SIG-M5 (cell line): ENCODE measurements at places on chromosomes 11 and 22.

DNA sequence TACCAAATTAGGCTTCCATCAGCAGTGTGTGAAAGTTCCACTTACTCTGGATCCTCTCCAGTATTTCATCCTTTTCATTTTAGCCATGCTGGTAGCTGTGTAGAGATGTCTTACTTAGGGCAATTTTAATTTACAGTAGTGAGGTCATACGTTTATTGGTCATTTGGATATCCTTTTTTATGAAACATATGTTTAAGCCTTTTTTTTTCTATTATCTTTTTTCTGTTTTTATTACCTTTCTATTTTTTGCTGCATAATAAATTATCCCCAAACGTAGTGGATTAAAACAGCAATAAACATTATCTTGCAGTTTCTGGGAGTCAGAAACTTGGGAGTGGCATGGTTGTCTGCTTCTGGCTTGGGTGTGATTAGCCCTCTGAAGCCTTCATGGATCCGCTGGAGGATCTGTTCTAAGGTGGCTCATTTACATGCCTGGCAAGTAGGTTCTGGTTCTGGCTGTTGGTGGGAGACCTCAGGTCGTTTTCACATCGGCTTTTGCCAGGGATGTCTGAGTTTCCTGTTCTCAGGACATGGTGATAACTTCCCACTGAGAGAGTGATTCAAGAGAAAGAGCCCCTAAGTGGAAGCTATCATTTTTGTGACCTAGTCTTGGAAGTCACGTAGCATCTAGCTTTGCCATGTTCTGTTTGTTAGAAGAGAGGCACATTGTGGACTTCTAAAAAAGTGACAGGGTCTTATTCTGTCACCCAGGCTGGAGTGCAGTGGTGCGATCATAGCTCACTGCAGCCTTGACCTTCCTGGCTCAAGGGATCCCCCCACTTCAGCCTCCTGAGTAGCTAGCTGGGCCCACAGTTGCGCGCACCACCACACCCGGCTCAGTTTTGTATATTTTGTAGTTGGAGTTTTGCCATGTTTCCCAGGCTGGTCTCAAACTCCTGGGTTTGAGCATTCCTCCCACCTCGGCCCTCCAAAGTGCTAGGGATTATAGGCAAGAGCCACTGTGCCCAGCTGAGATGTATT lies 38.6 kb downstream of the PPP6R3 start:
- no peak for DNase-seq

- DNase-seq = no peak
Measured at GRCh38 chr11:15568440-15568839, 453.7 kb downstream of the INSC start.

GRCh38 chr22:49046546-49047361 lies 780.9 kb downstream of the BRD1 start:
- no peak for DNase-seq

DNA sequence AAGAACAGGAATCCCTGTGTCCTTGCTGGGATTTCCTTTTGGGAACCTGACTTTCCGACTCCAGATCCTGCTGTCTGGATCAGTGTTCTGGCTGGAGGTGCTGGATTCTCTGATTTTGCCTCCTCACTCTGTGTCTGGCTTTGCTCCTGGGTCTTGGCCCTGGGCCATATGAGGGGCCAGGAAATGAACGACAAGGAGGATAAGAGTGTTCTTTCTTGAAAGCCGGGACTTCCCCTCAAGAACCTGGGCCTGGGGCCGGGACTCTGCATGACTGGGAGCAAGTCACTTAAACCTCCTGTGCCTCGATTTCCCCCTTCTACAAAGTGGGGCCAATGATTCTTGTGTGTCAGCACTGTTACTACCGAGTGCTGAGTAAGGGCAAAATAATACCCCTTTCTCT lies 2.9 kb upstream of the MYO7A start:
- no peak for DNase-seq

GRCh38 chr11:94664346-94664745 lies 97.2 kb downstream of the PIWIL4 start:
- no peak for DNase-seq

DNA sequence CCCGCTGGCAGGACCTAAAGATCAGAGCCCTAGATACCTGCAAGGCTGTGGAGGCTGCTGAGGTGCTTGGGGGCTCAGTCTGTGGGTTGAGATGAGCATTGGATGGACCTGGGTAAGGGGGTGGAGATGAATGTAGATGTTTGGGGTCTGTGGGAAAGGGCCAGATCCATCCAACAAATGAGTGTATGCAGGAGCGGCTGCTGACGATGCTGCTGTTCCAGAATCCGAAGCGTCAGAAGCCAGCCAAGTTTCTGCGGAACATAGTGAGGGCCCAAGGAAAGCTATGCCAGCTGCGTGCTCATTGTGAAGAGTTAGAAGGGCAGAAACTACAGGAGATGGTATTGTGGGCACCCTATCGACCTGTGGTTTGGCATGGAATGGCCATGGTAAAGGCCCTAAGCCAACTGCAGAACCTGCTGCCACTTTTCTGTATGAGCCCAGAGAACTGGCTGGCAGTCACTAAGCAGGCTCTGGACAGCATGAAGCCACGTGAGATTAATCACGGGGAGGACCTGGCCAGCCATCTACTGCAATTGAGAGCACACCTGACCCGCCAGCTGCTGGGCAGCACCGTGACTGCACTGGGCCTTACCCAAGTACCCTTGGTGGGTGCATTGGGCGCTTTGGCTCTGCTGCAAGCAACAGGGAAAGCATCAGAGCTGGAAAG lies 36.6 kb downstream of the RRP8 start:
- no peak for DNase-seq

DNA sequence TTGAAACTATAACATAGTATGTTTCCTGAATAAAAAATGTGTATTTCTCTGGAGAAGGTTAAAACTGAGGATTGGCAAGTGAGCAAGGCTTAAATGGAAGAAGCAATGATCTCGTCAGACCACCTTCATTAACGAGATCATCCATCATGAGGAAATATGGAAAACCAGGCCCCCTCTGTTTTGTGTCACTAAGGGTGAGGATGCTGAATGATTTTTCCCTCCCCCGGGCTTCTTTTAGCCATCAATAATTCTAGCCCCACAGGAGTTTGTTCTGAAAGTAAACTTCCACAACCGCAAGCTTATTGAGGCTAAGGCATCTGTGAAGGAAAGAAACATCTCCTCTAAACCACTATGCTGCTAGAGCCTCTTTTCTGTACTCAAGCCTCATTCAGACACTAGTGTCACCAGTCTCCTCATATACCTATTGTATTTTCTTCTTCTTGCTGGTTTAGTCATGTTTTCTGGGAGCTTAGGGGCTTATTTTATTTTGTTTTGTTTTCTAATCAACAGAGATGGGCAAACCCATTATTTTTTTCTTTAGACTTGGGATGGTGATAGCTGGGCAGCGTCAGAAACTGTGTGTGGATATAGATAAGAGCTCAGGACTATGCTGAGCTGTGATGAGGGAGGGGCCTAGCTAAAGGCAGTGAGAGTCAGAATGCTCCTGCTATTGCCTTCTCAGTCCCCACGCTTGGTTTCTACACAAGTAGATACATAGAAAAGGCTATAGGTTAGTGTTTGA lies 5.8 kb upstream of the HBE1 start:
- DNase-seq = no peak

GRCh38 chr11:104061853-104062521 lies 25.5 kb downstream of the DDI1 start:
- DNase-seq = no peak

GRCh38 chr11:73951797-73952196 lies 971 bp downstream of the DNAJB13 start:
- DNase-seq = no peak

DNA sequence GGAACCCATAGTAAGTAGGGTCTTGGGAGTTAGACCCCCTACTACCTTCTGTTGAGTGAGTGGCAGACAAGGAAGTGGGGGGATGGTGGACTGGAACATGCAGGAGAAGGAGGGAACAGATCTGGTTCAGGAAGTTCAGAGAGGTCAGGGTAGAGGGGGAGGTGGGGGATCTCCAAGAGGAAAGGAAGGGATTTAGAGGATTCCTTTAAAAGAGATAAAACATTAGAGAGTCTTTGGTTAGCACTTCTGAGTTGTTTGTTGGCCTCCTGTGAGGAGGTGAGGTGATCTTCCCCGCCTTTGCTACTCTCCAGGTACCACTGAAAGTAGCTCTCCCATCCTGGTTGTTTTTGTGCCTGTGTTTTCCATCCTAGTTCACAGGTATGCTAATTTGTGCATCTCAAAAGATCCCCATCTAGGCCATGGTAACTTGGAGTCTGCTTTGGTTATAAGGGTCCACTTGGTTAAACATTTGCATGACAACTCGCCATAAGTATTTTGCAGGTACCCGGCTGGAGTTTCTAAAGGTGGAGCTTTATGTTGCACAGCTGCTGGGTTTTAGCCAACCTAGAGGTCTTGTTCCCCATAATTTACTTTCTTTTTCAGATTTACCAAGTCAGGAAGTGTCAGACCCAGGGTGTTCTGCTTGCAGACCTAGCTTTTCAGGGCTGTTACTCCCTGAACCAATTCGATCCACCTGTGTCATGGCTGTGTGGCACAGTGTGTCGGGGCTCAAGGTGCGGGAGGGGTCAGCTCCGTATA lies 79.3 kb upstream of the SORL1 start:
- DNase-seq = no peak

GRCh38 chr11:119591836-119592310 lies 137.1 kb downstream of the NECTIN1 start:
- DNase-seq = no peak

GRCh38 chr11:110185121-110185591 lies 92.0 kb downstream of the ZC3H12C start:
- DNase-seq = no peak

DNA sequence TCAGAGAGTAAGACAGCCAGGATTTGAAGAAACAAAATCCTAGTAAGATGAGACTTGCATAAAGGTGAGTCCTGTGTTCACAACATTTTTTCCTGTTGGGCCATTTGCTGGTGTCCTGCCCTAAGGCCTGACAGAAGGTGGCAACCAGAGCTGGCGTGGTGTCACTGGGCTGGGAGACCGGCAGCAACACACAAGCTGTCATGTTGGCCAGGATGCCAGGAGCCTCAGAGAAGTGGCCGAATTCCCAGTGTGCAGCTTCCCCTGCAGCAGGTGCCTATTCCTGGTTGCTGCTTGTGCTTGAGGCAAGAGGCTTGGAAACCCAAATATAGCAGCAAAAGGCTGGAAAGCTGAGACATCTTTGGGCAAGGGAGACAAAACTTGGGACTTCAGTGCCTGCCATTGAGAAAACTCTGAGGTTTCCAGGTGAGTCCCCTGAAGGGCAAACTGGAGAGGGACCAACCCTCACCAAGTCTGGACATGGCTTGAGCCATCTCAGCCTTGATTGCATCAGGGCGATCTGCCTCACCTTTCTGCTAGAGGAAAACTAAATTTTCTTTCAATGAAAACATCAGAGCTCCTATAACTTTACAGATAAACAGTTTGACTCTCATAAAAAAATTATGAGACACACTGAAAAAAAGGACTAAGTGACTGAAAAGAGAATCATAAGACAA lies 25.9 kb downstream of the ALG12 start:
- no peak for DNase-seq

GRCh38 chr11:120088056-120088455 lies 49.9 kb downstream of the TRIM29 start:
- DNase-seq = no peak

DNA sequence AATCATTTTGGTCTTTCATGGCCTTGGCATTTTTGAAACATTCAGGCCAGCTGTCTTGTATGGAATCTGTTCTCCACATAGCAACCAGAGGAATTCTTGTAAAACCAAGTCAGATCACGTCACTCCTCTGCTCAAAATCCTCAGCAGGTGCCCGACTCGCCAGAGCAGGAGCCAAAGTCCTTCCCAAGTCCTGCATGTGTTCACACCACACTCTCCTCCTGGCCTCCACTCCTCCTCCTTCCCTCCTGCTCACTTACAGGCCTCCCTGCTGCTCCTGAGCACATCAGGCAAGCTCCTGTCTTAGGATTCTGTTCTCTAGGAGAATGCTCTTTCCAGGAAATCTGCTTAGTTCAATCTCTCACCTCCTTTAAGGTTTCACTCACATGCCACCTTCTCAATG lies 6.9 kb upstream of the PSMC3 start:
- DNase-seq = no peak

- DNase-seq = no peak
Measured at GRCh38 chr11:71370895-71371673, 77.1 kb downstream of the DHCR7 start.

DNA sequence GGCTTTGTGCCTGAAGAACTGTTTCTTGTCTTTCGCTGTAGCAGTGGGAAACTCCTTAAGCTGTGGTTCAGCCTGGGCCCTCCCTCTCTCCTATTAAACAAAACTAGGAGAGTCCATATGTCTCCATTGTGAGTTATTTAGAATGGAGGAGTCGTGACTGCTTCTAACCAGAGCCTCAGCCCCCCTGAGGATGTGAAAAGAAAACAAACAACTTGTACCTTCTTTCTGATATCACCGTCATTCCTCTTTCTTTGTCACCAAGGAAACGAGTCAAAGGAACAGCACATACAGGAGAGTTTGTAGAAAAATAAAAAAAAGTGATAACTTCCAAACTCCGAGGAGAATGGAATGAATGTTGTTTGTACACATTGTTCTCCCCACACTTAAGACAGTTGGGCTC lies 11.6 kb upstream of the EXT2 start:
- DNase-seq = no peak

DNA sequence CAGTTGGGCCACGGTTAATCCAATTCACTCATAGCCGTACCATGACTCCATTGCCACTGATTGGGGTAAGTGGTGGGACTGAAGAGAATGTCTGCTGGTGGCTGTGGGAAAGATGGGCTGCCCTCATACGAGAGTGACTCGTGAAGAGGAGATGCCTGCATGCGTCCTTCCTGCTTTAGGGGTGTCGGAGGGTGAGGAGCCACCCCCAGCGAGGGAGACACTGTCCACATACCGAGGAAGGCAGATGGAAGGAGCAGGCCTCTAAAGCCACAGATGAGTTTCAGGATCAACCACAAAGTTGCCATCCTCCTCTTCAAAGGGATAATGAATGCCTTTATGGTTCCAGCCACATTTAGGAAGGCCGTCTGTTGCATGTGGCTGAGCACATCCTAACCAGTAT lies 83.2 kb downstream of the GRIK4 start:
- DNase-seq = no peak

- DNase-seq = no peak
Measured at GRCh38 chr22:32322986-32323385, 34.7 kb upstream of the RFPL3 start.

DNA sequence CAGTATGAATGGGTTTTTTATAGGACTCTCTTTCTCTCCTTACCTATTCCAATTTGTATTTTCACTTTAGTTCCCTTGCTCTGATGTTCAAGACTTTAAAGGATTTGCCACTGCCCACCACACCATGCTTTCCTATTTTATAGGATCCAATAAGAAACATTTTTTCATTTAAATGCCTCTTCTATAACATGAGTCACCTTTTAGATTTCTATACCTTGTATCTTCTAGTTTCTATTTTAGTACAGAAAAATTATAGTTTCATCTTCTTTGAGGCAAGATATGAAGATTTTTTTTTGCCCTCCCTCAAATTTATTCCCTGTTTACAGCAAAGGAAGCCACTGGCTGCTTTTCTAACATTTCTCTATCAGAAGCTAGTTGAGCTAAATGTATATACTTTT lies 76.8 kb downstream of the ARFGAP2 start:
- DNase-seq = no peak

DNA sequence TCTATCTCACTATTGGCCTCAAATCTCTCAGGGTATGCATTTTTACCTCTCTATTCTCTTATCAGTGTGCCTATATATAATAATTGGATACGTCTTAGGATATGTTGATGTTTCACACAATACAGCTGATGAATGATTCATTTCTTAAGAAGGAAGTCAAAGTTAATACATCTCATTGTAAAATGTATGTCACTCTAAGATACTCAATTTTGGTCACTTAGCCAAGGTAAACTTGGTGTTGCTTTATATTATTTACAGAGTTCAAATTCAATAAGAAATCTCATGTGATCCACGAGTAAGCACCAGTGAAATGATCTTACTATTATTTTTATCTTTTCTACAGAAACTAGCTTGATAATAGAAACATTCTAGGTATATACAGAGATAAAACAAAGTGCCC lies 1266.5 kb downstream of the JRKL start:
- no peak for DNase-seq
